EH (cell line): ENCODE measurements at places on chromosomes 1 and 21.

DNA sequence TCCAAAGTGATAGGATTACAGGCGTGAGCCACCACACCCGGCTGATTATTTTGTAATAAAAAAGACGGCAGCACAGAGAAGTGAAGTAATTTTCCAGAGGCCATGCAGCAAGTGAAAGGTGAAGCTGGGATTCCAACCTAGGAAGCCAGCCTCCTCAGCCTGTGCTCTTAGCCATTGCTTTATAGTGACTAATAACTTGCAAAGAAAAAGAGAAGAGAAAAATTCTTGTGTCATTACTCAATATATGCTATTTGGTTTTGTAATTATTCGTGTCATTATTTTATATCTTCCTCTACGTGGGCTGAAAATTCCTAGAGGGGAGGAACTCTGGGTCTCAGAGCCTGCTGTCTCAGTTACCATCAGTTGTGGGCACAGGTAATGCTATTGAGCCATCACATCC, 1.6 kb upstream of the IER5 start:
- DNase-seq: peak; percentile 90

DNA sequence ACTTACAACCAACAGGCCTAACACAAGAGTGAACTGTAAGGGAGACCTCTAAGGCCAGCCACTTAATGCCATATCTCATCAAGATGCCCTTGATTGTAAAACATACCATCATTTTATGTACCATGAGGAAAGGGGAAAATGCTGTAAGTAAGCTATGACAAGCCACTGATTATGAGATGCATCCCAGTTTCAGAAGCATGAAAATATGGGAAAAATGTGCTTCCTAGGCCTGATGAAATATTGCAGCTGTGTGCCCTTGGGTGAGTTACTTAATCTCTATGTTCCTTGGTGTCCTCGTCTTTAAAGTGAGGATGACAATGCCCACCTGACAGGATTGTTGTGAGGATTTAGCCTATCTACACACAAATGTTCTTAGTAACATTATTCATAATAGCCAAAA, 28.9 kb downstream of the H3-3A start:
- DNase-seq: peak; percentile 27

- DNase-seq: peak; percentile 98
Observed at GRCh38 chr1:111755331-111756123, at the start of gene DDX20. DDX20 (plus strand) TSS chr1:111755901; CDS start chr1:111755925, 24 bp downstream.

DNA sequence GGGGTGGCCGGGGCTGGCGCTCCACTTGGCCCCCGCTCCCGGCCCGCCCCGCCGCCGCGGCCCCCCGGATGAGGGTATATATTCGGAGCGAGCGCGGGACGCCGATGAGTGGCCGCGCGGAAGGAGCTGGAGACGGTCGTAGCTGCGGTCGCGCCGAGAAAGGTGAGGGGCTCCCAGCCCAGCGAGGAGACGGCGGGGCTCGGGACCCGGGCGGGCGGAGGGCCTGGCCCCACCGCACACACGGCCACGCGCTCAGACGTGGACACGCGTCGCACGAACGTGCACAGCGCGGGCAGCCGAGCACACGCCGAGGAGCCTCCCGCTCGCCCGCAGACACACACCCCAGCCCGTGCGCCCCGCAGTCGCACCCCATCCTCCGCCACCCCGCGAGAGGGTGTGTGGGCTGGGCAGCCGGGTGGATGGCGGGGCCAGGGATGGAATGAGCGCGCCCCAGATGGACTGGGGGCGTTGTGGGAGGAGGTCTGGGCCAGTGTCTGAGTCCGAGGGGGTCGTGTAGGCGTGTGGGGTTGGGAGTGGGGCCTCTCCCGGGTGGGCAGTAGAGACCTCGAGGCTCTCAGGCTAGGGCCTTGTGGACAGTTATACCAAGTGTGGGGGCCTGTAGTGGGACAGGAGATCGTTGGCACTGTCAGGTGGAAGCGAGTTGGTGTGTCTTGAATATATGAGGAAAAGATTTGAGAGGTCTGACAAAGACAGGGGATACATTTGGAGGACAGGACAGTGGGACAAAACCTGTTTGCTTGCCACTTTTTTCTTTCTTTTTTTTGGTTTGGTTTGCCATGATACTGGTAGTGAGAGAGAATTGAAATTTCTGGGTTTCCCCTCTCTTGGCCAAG, at the start of gene UAP1:
UAP1 (plus strand) TSS at position 107 of the 854 bp plus-strand sequence. CDS start 4,347 bp downstream, outside the sequence.
- DNase-seq: peak; percentile 30

- no peak for DNase-seq
Observed at GRCh38 chr1:24151175-24151533, 8.2 kb upstream of the IL22RA1 start.

DNA sequence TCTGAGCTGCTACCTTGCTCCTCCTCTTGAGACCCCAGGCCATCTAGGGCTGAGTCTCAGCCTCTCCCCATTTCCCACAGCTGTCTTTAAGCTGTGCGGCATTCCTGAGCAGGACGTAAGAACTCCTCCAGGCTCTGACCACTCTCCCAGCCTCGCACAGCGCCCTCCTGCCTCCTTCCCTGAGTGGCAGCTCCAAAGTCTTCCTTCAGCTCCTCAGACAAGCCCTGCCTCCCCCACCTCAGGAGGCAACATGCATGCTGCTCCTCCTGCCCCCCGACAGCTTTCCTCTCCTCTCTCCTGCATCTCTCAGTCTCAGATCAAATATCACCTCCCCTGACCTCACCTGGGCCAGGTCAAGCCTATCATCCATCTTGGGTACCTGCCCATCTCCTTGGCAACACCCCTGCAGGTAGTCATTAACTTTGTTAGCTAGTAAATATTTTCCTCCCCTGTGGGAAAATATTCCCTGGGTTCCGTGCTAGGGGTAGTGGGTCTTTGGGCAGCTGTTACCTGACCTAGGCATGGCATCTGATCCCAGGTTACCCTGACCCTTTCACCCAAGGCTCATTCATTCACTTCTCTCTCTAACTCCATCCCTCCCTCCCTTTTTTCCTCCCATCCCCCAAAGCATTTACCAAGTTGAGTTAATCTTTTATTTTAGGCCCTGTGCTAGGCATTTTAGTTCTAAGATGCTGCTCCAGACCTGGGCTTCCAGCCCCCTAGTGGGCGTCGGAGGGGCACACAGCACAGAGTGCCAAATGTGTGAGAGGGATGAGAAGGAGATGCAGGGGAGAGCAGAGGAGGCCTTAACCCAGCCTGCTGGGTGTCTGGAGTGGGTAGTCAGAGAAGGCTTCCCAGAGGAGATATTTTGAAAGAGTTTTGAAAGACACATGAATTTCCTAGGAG, 419.9 kb downstream of the PTPRU start:
- DNase-seq: no peak

DNA sequence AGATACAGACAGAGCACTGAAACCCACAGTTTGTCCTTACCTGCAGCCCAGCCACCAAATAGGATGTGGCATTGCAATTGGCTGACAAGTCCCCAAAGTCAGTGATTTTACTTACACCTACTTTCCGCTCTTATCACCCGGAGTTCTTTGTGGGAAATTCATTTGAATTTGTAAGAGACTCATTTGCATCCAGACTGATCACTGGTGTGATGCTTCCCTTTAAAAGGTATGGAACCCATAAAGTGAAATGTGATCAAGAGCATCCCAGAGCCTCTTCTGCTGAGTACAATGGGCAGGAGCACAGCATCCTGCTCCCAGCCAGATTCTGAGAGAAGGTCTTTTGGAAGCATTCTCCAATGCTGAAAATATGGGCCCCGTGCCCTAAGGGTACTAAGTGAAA, 161.4 kb downstream of the DAB1 start:
- DNase-seq: no peak

GRCh38 chr21:41580758-41581554, 73.0 kb upstream of the TMPRSS2 start:
- DNase-seq: no peak

- peak; percentile 46 for DNase-seq
Observed at GRCh38 chr1:233172201-233172600, 123.3 kb downstream of the PCNX2 start.
